ENCODE measurements at places on chromosomes 5 and 9.

- DNase-seq = no peak
Measured at GRCh38 chr5:115333164-115333563, 36.7 kb upstream of the CCDC112 start.

GRCh38 chr9:74887981-74888370 lies 255 bp upstream of the TRPM6 start:
- no peak for DNase-seq

GRCh38 chr5:36494028-36494427 lies 112.4 kb upstream of the SLC1A3 start:
- DNase-seq = no peak

DNA sequence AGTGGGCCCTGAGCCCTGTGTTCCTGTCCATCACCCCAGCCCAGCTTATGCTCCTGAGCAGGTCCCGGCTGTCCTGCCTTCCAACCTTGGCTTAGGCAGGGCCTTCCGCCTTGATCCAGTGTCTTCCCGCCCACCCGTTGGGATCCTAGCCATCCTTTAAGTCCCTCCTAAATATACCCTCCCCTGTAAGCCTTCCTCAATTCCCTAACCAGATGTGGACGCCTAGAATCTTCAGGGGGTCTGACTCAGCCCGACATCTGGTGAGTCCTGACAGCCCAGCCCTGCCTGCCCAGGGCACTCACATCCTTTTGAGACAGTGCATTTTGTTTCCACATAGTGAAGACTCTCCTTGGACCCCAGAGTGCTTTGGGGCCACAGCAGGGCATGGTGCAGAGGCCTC lies 23.7 kb downstream of the SLC6A7 start:
- DNase-seq = no peak

DNA sequence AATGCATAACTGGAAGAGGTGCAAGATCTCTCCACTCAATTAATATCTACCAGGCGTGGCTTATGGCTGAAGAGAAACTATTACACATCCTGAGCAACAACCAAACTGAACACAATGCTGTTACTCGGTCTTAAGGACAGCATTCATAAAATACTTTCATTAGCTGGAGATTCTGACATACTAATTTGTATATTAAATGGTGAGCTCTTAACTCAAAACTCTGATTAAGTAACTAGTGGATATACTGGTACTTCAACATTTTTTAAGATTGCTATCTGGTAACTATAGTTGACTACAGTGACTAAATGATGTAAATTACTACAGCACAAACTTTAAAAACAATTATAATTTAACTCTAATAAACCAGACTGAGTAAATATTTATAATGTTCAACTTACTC lies 15.8 kb downstream of the ZDHHC21 start:
- no peak for DNase-seq

DNA sequence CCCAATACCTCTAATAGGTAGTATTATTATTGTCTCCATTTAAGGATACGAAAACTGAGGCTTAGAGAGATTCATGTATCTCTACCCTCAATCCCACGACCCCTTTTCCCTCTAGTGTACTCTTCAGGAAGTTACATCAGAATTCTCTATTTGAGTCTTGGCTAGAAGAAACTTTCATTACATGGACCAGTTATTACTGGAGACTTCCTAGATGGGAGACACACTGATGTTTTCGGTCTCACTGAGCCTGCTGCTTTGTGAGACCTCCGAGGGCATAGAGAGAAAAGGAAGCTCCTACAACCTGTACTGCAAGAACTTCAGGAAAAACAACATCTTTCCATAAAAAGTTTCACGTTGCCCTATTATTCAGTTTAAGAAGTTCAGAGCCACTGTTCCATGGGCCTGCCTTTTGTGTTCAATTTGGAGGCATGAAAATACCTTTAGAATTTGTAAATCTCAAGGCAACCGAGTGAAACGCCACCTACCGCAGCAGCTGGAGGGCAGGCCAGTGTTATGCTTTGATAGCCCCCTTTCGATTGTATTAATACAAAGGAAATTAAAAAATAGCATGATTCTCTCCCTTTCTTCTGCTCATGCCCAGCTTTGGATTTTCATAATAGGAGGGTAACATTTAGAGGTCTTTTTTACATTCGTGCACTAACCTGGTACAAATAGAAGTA lies 223.3 kb downstream of the EBF1 start:
- no peak for DNase-seq

- no peak for DNase-seq
Measured at GRCh38 chr5:1016036-1016435, 7.4 kb downstream of the NKD2 start.

DNA sequence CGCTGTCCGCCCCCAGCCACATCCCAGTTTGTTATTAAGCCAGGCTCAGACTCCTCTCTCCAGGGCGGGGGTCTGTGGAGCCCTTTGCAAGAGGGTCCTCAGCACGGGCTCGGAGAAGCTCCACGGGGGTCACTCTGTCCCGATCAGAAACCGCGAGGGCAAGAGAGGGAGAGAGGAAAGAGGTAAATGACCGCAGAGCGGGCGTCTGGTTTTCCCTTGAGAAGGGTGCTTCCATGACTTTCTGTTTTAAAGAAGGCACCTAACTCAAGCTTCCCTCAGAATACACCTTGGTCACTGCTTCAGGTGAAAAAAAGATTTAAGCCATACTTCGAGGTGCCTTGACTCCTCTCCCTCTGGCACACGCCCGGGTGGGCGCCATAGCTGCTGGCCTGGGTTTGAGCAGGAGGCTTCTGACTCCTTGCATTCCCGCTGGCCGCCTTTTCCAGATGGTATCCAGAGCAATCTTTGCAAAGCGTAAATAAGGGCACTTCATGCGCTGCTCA lies 5.8 kb upstream of the TERT start:
- DNase-seq = peak; percentile 6

GRCh38 chr5:135097390-135097789 lies 63.4 kb upstream of the PITX1 start:
- no peak for DNase-seq

GRCh38 chr5:76590027-76590426 lies 33.2 kb downstream of the F2RL2 start:
- no peak for DNase-seq

DNA sequence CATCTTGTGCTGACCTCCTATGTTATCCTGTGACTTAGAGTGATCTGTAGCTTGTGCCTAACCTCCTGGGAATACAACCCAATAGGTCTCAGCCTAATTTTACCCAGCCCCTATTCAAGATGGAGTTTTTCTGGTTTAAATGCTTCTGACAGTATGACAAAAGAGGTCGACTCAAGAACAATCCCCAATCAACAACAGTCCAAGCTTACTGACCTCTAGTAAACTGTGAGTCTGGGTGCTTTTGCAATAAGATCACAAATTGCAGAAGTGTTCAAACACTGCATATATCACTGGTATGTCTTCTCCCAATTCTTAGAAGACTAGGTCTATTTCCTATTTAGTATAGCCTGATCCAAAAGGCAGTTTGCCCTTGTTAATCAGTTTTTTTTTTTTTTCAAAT lies 323.5 kb upstream of the PTGER4 start:
- no peak for DNase-seq

- no peak for DNase-seq
Measured at GRCh38 chr9:100111235-100111634, 12.2 kb downstream of the INVS start.

- DNase-seq = peak; percentile 40
Measured at GRCh38 chr9:92325991-92326500, 293 bp downstream of the CENPP start.

DNA sequence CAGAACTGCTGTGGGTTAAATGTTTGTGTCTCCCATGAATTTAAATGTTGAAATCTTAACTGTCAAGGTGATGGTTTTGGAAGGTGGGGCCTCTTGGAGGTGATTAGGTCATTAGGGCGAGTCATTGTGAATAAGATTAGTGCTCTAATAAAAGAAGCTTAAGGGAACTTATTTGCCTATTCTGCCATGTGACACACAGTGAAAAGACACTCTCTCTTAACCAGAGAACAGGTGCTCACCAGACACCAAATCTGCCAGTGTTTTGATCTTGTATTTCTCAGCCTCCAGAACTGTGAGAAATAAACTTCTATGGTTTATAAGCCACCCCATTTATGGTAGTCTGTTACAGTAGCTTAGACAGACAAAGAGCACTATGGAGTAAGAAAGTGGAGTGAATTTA lies 117.9 kb upstream of the SV2C start:
- DNase-seq = no peak

- DNase-seq = no peak
Measured at GRCh38 chr5:123882319-123882964, 370.5 kb downstream of the CSNK1G3 start.

- no peak for DNase-seq
Measured at GRCh38 chr5:59591162-59591561, 302.4 kb downstream of the PDE4D start.

DNA sequence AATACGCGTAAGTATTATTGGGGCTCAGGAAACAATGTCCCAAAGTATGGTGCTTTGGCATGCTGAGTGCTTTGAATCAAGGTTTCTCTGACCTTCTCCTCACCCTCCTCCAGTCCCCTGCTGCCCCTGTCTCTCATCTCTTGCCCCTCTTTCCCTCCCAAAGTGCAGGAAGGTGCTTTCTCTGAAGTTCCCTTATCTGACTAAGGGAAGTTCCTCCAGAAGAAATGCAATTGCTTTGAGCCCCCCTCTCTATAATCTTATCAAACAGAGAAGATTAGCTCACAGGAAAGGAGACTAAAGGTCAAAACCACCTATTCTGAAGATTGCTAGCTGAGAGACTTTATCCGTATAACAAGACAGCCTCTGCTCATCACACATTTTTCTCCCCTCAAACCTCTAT lies 288.1 kb downstream of the ARL15 start:
- no peak for DNase-seq

GRCh38 chr5:170262061-170263045 lies 29.6 kb downstream of the C5orf58 start:
- DNase-seq = no peak

DNA sequence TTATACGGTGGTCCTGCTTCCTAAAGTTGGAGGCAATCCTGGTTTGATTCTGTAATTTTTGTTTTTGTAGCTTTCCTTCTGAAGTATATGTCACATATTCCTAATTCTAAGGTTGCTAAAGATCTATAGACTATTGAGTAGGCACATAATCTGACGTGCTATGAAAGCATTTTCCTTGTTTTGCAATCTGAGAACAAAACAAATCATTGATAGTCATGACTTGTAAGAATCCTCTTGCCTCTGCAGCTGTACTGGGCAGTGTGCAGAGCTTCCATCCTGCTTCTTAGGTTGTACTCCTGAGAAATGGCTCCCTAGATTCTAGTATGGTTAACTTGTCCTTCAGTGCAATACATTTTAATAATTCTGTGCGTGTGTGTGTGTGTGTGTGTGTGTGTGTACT lies 35.4 kb downstream of the SEMA6A start:
- DNase-seq = no peak

- no peak for DNase-seq
Measured at GRCh38 chr5:57595523-57595991, 112.9 kb upstream of the ACTBL2 start.

DNA sequence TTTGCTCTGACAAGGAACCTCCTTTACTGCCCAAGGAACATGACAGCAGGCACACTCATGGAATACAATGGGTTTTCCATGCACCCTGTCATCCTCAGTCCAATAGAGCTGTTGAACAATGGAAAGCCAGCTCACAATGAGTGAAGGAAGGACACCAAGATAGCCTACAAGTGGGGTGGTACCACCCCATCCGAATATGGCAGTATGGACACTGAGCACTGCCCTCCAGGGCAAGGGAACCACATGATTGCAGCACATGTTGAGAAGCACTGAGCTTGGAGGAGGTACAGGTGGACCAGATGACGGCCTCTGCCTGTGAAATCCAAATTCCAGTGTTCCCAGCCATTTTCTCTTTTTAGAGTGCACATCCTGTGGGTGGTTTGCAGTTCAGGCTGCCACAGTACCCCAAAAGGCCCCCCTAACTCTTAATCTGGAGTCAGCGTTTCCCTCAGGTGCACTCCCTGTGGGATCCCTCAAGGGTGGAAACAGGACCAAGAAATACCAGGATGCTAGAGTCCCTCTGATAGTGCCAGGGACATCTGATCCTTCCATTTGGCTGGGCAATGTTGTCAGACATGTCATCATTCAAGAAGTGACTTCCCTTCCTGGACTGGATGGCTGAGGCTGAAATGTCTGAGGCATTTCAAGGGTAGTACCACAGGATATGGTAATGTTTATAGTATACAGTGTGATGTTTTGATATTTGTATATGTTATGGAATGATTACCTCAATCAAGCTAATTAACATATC lies 48.9 kb downstream of the SMC2 start:
- no peak for DNase-seq

- DNase-seq = peak; percentile 56
Measured at GRCh38 chr9:70602321-70603019, 188.0 kb upstream of the KLF9 start.

DNA sequence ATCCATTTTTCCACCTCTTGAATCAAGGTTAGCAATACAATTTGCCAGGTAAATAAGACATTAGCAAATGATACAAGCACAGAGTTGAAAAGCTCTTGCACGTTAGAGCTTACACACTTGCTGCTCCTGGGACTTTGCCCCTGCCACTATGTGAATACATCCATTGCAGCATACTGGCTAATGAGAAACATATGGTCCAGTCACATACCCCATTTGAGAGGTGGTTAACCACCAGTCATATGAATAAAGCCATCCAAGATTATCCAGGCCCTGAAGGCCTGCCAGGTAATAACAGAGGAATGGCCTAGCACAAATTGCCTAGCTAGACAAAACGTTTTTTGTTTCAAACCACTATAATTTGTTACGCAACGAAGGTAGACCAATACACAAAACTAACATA lies 45.8 kb upstream of the FTMT start:
- DNase-seq = no peak

DNA sequence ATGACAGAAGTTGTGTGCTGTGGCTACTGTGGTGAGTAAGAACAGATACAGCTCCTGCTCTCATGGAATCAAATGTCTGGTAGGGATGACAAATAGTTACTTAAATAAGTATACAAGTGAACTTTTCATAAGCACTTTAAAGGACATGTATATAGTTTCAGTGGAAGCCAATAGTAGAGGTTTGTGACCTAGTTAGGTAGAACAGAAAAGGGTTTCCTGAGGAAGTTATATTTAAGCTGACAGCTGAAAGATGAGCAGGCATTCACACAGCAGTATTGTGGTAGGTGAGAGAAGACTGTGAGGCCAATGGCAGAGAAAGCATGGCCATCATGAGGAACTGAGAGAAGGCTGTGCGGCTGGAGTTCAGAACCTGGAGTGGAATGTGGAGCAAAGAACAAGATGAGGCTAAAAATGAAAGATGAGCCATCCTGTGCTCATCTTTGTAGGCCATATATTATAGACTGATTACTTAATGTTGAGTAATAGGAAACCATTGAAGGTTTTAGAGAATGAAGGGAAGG lies 15.4 kb downstream of the FAM174A start:
- no peak for DNase-seq

GRCh38 chr5:39217365-39218281 lies 1.7 kb downstream of the FYB1 start:
- DNase-seq = peak; percentile 62

- DNase-seq = no peak
Measured at GRCh38 chr9:97053717-97054116, 14.8 kb upstream of the CTSV start.

All from WERI-Rb-1 (cell line).